Activated CD8-positive, alpha-beta memory T cell treated with anti-CD3 and anti-CD28 coated beads, Interleukin-2, amount 10 ng/mL, durations not matched to agents 7 days and 5 days (primary cell): ENCODE measurements at places on chromosomes 13 and 19.

DNA sequence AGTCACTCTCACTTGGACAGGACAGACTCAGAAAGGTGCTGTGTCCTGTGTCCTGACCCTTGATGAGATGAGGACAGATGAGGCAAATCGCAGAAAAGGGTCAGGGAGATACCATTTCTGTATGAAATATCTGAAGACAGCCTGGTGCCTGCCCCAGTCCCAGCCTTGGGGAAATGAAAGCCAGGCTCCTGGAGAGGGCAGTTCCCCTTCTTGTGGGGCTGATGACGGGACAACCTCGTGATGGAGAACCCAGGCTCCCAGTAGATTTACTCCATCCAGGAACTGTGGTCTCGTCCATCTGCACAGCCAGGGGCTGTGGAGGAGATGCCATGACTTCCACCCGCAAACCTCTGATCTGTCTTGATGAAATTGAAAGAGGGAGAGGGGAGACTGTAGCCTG lies 13.8 kb downstream of the LILRB1 start:
- DNase-seq = no peak

- DNase-seq = no peak
These were observed 10.6 kb upstream of the PDCD2L start for GRCh38 chr19:34393629-34394028.

DNA sequence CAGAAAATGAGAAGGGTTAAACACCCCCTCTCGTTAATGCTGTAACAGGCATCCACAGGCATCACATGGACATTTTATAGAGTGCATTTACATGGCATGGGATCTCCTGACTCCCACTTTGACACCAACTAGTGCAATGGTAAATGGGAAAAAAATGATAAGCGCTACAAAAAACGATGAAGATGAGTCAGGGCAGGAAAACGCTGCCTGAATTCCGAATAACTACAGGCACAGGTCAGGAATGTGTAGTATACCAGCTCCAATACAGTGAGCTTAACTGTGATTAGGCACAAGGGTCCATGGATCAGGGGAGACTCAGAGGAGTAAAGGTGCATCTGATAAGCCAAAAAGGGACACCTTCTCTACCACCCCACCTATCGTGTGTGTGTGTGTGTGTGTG lies 223.6 kb downstream of the FOXO1 start:
- no peak for DNase-seq

- no peak for DNase-seq
These were observed 33.6 kb upstream of the LPAR6 start for GRCh38 chr13:48446464-48446863.

- DNase-seq = no peak
These were observed 283.4 kb downstream of the SHISA2 start for GRCh38 chr13:25768376-25768775.

GRCh38 chr19:18453269-18454024 lies 15.5 kb upstream of the ISYNA1 start:
- no peak for DNase-seq

DNA sequence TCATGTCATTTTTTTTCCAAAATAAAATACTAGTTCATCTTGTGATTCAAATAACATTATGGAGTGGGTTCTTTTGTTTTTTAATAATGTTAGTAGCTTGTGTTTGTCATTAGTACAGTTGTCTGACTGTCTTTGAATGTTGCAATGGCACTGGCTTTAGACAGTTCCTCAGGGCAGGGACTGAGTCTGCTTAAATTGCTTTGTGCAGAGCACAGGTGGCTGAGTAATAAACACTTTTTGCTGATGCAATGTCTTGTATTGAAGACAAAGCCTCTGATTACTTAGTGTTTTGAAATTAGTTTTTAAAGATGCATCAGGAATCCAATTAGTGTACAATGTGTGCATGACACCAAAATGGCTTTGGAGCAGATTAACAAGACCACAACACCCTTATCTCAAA lies 88.7 kb upstream of the PCDH9 start:
- no peak for DNase-seq

GRCh38 chr13:46866150-46866549 lies 30.7 kb downstream of the HTR2A start:
- no peak for DNase-seq

- no peak for DNase-seq
These were observed 188.5 kb downstream of the LACC1 start for GRCh38 chr13:44068169-44068568.

DNA sequence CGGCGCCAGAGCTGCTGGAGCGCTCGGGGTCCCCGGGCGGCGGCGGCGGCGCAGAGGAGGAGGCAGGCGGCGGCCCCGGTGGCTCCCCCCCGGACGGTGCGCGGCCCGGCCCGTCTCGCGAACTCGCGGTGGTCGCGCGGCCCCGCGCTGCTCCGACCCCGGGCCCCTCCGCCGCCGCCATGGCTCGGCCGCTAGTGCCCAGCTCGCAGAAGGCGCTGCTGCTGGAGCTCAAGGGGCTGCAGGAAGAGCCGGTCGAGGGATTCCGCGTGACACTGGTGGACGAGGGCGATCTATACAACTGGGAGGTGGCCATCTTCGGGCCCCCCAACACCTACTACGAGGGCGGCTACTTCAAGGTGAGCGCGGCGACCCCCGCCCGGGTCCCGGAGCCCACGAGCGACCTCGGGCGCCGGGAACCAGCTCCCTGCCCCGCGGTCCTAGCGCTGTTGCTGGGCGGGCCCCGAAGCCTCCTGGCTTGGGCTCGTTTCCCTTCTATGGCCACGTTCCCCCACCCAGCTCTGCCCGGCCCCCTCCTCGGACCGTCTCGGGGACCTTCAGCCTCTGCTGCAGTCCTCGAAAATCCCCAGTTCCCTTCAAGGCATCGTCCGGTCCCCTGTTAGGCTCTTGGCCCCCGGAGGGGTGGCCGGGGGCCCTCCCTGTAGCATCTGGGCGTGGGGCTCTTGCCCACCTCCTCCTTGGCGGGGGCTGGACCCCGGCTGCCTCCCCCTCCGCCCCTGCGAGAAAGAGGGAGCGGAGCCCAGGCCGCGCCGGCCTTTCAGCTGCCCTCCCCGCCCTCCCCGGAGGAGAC lies at the start of gene CDC34:
Gene CDC34, plus strand, starts transcription at position 8 of the 808 bp plus-strand sequence. Its CDS starts 172 bp downstream, at position 180.
- no peak for DNase-seq

- no peak for DNase-seq
These were observed 616 bp downstream of the CDX2 start for GRCh38 chr13:27968316-27969081.

- DNase-seq = no peak
These were observed 36.7 kb upstream of the CD33 start for GRCh38 chr19:51188227-51188559.

GRCh38 chr19:35644206-35644986 lies 2.9 kb downstream of the ETV2 start:
- DNase-seq = peak; percentile 99

DNA sequence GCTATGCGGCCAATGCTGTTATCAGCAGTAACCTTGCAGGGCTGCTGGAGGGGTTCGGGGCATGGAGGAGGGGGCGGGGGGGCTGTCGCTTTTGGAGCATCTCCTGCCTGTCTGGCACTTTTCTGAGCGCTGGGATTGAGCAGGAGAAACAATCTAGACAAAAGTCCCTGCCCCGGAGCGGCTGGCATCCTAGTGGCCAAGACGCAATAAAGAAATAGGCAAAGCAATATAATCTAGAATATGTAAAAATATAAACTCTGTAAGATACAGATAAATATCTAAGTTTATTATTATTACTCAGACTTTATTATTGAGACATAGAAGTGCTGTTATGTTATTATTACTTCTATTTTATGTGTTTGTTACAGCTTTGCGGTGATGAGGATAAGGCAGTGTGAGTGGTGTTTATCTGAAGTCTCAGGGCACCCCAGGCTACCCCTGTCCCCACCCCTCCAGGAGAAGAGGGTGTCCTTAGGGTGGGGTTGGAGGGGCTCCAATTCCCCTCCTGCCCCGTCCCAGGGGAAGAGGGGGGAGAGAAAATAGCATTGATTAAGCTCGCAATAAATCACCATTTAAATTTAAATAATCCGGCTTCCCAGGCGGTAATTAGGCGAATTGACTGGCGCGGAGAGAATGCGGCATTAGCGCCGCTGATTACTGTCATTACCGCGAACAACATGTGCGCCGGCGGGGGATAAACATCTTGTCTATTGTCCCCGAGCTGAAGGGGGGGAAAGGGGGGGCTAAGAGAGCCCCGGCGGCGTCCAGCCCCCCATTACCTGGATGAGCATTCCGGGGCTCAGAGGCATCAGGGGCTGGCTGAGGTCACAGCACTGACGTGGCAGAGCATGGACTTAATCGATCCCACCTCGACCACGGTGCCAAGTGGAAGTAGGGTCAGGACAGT lies 3.2 kb downstream of the NPAS1 start:
- no peak for DNase-seq

- DNase-seq = peak; percentile 81
These were observed 1.2 kb downstream of the MKNK2 start for GRCh38 chr19:2049741-2050348.

- DNase-seq = no peak
These were observed at the start of gene PNMA8A for GRCh38 chr19:46471116-46471733. Gene PNMA8A, minus strand, starts transcription at chr19:46471563. Its CDS starts 528 bp downstream, at chr19:46471035.

- DNase-seq = peak; percentile 93
These were observed 4.5 kb upstream of the IL12RB1 start for GRCh38 chr19:18091217-18091608.

DNA sequence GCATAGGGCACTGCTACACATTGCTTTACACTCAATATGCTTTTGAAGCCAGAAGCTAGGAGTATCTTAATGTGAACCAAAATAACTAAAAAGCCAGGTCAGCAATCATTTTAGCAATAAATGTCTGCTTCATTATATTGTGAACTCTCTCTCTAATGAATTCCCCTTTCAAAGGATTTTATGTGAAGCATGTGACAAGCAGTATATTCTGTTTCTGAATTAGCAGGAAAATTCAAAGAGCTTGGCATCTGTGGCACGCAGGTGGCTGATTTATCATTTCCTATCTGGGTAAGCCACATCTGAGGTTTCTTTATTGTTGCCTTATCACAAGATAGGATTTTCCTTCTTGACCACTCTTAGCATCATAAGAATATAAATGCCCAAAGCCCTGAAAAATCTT lies 56.8 kb upstream of the KLF12 start:
- DNase-seq = no peak

DNA sequence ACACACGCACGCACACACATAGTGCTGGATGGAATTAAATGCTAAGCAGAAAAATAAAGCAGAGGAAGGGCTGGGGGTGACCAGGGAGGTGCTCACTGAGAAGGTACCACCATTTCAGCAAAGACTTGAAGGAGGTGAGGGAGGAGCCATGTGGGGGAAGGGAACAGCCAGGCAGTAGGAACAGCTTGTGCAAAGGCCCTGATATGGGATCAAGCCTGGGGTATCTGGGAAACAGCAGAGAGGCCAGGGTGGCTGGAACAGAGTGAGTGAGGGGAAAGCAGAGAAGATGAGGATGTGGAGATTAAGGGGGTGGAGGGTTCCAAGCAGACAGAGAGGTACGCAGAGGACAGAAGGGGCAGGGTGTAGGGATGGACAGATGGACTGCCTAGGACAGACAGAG lies 25.2 kb downstream of the NOTCH3 start:
- DNase-seq = no peak

- DNase-seq = no peak
These were observed 493 bp downstream of the YIPF2 start for GRCh38 chr19:10927730-10928562.

GRCh38 chr19:34351382-34351826 lies 13.6 kb upstream of the GPI start:
- DNase-seq = peak; percentile 72

DNA sequence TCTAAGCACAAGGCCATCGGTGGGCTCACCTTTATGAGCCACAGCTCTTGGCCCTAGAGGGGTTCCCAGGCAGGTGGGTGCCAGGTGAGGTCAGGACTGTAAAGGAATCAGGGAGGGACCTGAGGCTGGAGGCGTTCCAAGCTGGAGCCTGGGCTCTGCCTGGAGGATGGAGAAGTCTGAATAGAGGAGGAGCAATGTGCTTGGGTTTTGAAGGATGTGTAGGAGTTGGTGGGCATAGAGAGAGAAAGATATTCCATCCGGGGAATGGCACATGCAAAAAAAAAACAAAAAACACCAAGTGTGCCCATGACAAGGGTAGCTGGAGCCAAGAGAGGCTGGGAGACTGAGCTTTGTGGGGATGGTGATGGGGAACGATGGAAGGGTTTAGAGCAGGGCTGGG lies 2.4 kb downstream of the GRIN3B start:
- no peak for DNase-seq
